ENCODE measurements at places on chromosomes 5 and 9. TPM values are rescaled to one million over a fixed set of nuclear protein-coding genes. Genes with fewer than 3 reads are reported as not detected.

GRCh38 chr5:142584891-142585290, 101.0 kb downstream of the FGF1 start:
- H3K27ac ChIP-seq: no peak overlapping the region
- no peak for DNase-seq
- no peak overlapping the region for H3K4me3 ChIP-seq
- H3K27me3 ChIP-seq: peaks cover 6% of the 10 kb centered on the region

DNA sequence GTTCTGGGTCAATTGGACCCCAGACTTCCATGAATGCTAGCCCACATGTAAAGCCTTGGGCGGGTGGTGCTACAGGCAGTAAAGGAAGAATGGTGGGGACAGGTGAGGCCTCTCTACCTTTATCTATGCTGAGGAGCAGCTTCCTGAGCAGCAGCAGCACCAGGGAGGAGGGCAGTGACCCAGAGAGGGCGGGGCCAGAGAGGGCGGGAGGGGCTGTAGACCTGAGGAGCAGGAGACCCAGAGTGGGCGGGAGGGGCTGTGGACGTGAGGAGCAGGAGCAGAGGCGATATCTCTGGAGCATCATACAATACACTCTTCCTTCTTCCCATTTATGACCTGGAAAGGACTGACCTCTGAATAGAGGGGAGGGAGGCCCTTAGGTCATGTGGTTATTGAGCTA, 165.9 kb downstream of the MTRR start:
- H3K36me3 ChIP-seq: no peaks in the 10 kb centered on the region
- DNase-seq: no peak
- no peak overlapping the region for H3K4me3 ChIP-seq
- H3K27ac ChIP-seq: no peak overlapping the region
- H3K27me3 ChIP-seq: peaks cover 8% of the 10 kb centered on the region
- H3K4me1 ChIP-seq: no peaks in the 10 kb centered on the region

Gene RGS7BP
- total RNA-seq: not detected

- no peak overlapping the region for H3K4me3 ChIP-seq
- H3K36me3 ChIP-seq: peaks cover 3% of the 10 kb centered on the region
- no peaks in the 10 kb centered on the region for H3K27me3 ChIP-seq
- H3K27ac ChIP-seq: no peak overlapping the region
- DNase-seq: no peak
- H3K4me1 ChIP-seq: no peaks in the 10 kb centered on the region
Measured at GRCh38 chr5:172941067-172941516, 18.1 kb upstream of the RPL26L1 start.

- DNase-seq: no peak
- H3K27me3 ChIP-seq: no peaks in the 10 kb centered on the region
- no peak overlapping the region for H3K27ac ChIP-seq
- H3K4me1 ChIP-seq: no peaks in the 10 kb centered on the region
- H3K4me3 ChIP-seq: no peak overlapping the region
Measured at GRCh38 chr9:131194762-131195161, 69.4 kb downstream of the NUP214 start.

- no peak overlapping the region for H3K4me3 ChIP-seq
- H3K27me3 ChIP-seq: peaks cover 2% of the 10 kb centered on the region
- H3K27ac ChIP-seq: no peak overlapping the region
- no peak for DNase-seq
- H3K4me1 ChIP-seq: no peaks in the 10 kb centered on the region
- H3K36me3 ChIP-seq: no peaks in the 10 kb centered on the region
Measured at GRCh38 chr5:8413975-8414374, 545.0 kb downstream of the MTRR start.

All from activated CD4-positive, alpha-beta T cell treated with anti-CD3 and anti-CD28 coated beads for 36 hours (primary cell).